ENCODE measurements at places on chromosomes 4 and X.

GRCh38 chrX:106042296-106042695 lies 3.8 kb upstream of the SERPINA7 start:
- no peak for DNase-seq

GRCh38 chr4:59698041-59698440 lies 1502.1 kb upstream of the ADGRL3 start:
- no peak for DNase-seq

DNA sequence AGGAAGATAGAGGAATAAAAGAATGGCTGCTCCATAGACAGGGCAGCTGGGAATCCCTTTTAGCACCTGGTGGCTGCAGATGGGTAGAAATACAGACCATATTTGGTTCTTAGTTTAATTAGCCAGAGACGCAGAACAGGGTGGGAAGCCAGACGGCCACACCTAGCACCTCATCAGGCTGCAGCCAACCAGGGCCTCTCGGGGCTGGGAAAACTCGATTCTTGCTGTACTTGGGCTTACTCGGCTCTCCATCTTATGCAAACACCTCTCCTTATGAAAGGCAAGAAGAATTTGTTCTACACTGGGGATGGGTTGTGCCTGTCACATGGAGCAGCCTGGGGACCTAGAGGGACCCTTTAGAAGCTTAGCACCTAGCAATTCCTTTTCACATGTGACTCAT lies 19.7 kb downstream of the IRAK1 start:
- no peak for DNase-seq

GRCh38 chrX:13716905-13717304 lies 17.5 kb downstream of the TRAPPC2 start:
- no peak for DNase-seq

DNA sequence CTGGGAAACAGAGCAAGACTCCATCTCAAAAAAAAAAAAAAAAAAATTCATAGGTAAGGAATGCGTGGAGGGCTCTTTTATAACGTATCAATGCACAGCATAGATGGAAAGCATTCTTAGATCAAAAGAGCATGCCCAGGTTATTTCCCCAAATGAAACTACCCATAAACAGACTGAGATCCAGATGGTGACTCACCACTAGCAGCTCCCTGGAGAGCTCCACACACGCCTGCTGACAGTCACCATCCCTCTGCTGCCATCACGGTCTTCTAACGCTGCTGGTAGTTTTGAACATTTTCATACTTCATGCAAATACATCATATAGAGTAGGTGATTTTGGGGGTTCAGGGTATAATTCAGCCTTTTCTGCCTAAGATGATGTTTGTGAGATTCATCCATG lies 136.9 kb downstream of the ASMT start:
- no peak for DNase-seq

DNA sequence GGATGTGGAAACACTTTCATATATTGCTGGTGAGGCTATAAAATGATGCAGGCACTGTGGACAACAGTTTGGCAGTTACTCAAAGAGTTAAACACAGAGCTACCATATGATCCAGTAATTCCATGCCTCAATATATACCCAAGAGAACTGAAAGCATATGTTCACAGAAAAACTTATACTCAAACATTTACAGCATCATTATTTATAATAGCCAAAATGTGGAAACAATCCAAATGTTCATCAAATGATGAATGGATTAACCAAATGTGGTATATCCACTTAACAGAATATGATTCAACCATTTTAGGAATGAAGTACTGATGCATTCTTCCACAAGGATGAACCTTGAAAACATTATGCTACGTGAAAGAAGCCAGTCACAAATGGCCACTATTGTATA lies 603.8 kb downstream of the IQCM start:
- DNase-seq: no peak

GRCh38 chr4:7845493-7846128 lies 94.0 kb downstream of the AFAP1 start:
- no peak for DNase-seq

GRCh38 chr4:117326091-117326490 lies 240.7 kb upstream of the TRAM1L1 start:
- no peak for DNase-seq

DNA sequence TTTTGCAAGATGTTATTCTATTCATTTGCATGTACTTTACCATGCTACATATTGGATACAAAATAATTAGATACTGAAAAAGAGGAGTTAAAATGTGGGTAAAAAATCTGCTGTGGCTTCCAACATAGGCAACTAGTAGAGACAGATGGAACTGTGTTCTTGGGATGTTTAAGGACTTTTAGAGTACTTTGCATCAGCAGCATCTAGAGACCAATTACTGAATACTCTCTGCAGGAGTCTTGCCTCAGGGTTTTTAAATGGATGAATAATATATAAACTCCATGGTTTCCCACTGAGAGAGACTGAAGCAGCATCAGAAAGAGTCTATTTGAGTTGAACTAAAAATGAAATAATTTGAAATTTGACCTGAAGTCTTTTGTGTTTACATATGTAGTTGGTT lies 676.7 kb downstream of the GALNTL6 start:
- no peak for DNase-seq

GRCh38 chrX:121546317-121546716 lies 498.9 kb downstream of the GLUD2 start:
- no peak for DNase-seq

- no peak for DNase-seq
These were observed 65.8 kb upstream of the TRPC5 start for GRCh38 chrX:112148397-112148796.

- DNase-seq: no peak
These were observed 84.6 kb downstream of the THOC2 start for GRCh38 chrX:123648028-123648810.
